Stimulated activated CD4-positive, alpha-beta T cell treated with anti-CD3 and anti-CD28 coated beads, Interleukin-12 subunit alpha, Interleukin-12 subunit beta, amount 100 ng/mL, for 4 hours (primary cell): ENCODE measurements at places on chromosomes 12 and 14.

GRCh38 chr12:43453761-43454160, 98.2 kb downstream of the ADAMTS20 start:
- no peak for DNase-seq

DNA sequence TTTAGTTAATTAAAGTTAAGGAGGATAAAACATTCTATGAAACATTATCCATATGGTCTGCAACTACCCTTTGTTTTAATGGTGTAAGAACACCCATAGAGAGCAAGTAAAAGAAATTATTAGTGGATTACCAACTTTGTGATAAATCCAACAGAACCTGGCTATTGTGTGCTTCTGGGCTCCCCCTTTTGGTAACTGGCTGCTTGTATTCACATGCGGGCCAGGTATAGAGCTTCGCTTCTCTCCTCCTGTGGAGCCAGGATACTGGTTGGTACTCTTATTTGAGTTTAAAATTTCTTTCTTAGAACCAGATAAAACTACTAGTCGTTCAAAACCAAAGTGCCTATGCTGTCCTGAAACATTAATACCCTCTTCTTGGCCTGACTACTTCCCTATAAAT, 81.0 kb downstream of the PTPRR start:
- DNase-seq: no peak

- DNase-seq: no peak
Observed at GRCh38 chr12:84978921-84979320, 57.2 kb downstream of the TSPAN19 start.

GRCh38 chr14:76900682-76901081, 74.5 kb downstream of the LRRC74A start:
- no peak for DNase-seq

DNA sequence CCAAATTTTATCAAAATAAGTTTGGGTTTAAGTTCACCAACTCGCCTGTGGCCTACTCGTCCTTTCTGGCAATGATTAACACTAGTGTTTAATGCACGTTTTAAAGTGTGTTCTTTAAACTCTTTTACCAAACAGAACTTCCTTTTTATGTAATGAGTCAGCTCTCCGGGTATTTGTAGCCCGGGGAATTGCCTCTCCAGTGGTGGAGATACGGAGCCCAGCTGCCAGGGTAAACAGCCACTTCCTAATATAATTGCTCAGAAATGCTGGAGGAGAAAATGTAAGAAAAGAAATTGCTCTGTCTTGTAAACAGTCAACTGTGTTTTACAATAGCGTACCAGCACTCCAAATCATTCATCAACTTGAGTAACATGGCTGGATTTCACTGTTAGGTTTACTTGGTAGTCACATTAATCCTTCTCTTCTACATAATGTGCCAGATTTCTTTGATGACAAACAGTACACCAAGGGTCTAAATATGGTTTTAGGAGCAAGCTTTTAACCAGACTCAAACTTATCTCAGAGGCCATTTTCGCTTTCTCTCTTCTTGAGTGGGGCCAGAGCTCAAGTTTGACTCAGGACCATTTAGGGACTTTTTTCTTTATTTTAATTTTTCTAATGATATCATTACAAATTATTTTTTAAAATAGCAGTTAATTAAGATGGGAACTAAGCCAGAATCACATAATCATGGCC, 101.2 kb upstream of the SLC38A2 start:
- DNase-seq: no peak

DNA sequence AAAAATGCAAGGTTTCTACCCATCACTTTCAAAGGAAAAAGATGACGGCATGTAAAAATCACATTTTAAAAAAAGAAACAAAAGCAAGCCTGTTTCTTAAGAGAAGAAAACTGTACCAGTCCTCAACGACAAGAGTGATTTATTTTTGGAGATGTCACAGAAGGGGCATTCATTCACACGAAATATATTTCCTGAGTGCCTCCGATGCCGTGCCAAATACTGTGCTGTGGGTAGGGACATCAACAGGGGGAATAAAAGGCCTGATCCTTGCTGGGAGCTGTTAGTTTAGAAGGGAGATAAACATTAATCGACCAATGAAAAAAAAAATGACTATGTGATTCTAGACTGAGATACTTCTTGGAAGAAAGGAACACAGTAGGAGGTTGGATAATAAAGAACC, 297.5 kb upstream of the SOX5 start:
- no peak for DNase-seq
